ENCODE measurements at places on chromosomes 4 and X. TPM values are rescaled to one million over a fixed set of nuclear protein-coding genes. Genes with fewer than 3 reads are reported as not detected.

CABS1 gene
- not detected for polyA plus RNA-seq

DNA sequence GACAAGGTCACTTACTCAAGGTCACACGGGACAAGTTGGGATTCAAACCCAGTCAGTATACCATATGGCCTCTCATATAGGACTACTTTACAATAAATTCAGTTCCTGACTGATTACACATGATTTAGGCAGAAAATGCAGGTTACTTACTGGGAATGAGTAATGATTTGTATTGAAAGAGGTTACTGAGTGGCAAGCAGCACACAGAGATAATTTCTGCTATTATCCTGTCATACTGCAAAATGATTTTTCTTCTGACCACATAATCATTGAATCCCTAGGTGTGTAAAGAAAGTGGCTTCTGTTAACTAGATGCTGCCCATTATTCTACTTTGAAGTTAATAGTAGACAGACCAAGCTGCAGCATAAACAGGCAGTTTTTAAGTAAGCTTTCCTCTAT is 8.2 kb downstream of the FREM3 start:
- DNase-seq = no peak

GRCh38 chr4:113052379-113052951 is 3.0 kb downstream of the ANK2 start:
- DNase-seq = no peak

- no peak for DNase-seq
Measured at GRCh38 chr4:152586668-152587067, 50.8 kb upstream of the FBXW7 start.

DNA sequence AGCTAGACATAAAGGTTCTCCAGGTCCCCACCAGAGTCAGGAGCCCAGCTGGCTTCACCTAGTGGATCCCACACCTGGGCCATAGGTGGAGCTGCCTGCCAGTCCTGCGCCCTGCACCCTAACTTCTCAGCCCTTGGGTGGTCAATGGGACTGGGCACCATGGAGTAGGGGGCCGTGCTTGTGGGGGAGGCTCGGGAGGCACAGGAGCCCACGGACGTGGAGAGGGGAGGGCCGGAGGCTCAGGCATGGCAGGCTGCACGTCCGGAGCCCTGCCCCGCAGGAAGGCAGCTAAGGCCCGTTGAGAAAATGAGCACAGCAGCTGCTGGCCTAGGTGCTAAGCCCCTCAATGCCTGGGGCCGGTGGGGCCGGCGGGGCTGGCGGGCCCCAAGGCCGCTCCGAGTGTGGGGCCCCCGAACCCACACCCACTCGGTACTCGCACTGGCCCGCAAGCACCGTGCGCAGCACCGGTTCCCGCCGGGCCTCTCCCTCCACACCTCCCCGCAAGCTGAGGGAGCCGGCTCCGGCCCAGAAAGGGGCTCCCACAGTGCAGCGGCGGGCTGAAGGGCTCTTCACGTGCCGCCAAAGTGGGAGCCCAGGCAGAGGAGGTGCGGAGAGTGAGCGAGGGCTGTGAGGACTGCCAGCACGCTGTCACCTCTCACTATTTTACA is 291.1 kb downstream of the KLHL4 start:
- DNase-seq = no peak

- DNase-seq = no peak
Measured at GRCh38 chrX:68841251-68842049, 12.6 kb downstream of the EFNB1 start.

DNA sequence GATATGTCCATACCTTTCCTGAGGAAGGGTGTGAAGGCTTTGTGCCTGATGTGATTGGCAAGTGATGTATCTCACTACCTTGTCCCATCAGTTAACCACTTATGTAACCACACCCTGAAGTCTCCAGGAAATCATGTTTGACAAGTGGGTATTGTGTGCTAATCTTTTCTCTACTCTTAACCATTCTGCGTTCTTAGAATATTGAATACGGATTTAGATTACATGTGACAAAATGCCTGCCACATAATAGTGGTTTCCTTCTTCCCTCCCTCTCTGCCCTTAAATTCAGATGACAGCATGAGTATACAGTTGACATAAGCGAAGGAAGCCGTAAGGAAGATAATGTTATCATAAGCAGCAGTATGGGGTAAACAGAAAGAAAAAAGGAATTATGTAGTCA is 108.4 kb downstream of the KLHL8 start:
- no peak for DNase-seq

ARHGAP4 gene
- 28.8 TPM for polyA plus RNA-seq

DNA sequence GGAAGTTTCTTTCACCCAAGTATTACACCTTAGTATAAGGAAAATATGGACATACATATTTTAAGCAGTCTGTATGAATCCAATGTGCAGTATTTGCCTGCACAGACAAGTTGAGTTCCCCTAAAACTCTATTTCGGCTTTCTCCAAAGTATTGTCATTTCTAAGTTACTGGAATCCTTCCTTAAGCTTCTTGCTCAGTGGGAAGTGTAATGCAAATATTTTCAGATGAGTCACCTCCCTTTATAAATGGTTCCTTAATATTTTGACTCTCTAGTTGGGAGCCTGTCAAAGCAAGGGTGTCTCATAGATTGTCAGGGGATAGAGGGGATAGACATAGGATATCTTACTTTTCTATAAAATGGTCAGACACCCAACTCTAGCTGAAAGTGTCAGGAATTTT is 178.6 kb downstream of the NAA11 start:
- DNase-seq = no peak

GRCh38 chr4:81352446-81352835 is 119.3 kb downstream of the RASGEF1B start:
- DNase-seq = peak; percentile 14

GRCh38 chr4:25861951-25862410 is 807 bp downstream of the SEL1L3 start:
- no peak for DNase-seq

KLHL13 gene
- 77.8 TPM for polyA plus RNA-seq

DNA sequence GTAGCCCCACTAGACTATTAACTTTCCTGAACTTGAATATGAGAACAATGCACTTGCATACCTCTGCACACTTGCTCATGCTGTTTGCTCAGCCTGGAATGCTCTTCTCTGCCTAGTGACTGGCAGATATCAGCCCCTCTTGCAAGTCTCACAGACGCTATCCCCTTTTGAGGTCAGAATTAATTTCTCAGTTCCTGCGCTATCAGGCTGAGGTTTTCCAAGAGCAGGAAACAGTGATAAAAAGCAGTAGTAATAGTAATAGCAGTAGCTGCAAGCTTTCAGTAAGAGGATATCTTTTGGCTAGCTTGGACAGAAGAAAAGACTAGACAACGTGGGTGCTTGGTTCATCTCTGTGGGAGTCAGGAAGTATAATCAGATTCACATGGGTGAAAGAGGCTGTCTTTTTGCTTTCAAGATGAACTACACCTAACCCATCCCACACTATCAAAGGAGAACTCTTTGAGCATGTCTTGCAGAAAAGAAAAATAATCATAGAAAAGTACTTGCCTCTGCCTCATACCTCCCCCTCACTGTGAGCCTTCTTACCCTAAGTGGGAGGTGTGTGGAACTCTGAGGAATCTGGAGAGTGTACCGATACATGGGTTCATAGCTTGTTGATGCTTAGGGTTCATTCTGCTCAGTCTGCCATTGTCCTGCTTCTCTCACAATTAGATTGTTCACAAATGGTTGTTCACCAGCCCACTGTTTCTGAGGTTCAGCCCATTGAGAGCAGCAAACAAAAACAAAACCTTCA is 11.3 kb upstream of the DRP2 start:
- DNase-seq = no peak

FHIP1A gene
- polyA plus RNA-seq = 6.5 TPM

DNA sequence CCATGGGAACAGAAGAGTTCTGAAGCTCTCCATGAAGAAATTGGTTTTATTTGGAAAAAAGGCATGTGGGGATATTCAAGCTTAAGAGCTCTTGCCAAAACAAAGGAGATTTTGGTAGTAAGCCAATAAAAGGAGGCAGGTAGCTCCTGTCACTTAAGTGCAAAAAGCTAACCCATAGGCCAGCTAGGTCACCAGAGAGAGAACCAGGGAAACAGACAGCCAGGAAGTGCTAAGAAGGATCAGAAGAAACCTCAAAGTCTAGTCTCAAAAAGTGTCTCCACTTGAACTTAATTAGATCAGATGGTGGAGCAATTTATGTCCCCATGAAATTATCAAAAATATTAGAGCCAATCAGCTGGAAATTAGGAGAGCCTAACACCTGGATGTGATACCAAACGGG is 49.2 kb downstream of the CD40LG start:
- DNase-seq = no peak

CD38 gene
- 1.7 TPM for polyA plus RNA-seq

EBP gene
- polyA plus RNA-seq = 70.7 TPM

GRCh38 chr4:37632836-37633235 is 53.3 kb downstream of the RELL1 start:
- DNase-seq = no peak

- no peak for DNase-seq
Measured at GRCh38 chr4:156539376-156539775, 432.2 kb downstream of the PDGFC start.

FAM149A gene
- polyA plus RNA-seq = 55.7 TPM

DNA sequence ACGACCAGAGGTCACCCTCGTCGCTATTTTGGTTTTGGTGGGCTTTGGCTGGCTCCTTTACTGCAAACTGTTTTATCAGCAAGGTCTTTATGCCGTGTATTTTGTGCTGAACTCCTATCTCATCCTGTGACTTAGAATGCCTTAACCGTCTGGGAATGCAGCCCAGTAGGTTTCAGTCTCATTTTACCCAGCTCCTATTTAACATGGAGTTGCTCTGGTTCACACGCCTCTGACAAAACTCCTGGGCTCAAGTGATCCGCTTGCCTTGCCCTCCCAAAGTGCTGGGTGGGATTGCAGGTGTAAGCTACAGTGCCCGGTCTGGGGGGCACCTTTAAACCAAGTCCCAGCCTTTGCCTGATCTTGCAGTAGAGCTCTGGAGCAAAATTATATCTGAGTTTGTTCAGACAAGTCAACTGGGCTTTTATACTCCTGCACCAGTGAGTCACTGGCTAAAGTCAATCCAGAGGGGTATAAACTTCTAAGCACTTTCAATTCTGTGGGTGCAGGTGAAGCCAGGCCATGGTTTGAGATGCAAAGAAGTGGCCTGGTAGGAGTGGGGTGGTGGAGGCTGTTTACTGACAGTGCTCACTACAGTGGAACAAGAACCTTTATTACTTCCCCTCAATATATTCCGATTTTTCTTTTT is 50.2 kb downstream of the MGST2 start:
- DNase-seq = no peak

DNA sequence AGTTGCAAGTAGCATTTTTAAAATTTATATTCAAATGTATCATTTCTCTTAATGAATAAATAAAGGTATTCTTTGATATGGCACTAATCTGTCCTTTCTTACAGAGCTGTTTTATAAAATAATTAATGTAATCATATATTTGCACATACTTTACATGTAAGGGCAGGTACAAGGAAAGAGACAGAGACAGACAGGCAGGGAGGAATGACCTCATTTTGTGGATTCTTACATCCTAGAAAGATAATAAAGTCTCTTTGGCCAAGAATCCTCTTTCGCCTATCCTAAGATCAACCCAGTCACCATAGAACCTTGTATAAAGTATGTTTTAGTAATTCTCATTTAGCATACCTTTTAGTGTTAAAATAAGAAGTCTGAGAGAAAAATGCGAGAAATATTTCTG is 98.5 kb upstream of the CTSO start:
- no peak for DNase-seq

DNA sequence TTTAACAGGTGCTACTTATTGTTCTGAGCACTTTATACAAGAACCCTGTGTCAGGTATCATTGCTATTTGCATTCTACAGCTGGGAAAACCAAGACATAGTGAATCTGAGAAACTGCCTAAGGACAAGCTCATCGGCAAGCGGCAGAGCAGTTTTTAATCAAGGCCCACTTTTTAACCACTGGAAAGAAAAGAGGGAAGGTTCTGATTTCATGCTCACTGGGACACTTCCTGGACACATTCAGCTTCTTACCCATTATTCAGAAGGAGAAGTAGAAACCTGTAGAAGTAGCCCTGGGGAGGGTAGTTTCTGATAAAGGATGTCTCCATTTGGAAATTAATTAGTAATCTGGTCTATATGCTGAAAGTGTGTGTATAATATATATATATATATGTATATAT is 2.5 kb upstream of the LNX1 start:
- no peak for DNase-seq

DNA sequence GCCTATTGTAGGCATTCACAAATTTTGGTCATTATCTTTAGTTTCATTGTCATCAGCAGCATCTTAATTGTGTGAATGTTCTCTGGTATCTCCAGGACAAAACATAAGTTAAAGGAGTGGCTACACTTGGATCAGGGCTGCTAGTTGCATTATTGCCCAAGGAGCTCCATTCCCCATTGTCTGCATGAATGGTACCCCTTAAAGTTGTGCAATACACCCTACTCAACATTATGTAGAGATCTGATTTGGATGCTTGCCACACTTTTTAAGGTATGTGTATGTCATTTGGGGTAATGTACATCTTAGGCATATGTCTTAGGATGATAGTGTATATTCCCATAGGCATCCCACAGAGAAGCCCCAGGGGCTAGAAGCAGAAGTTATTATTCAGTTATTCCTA is 2.9 kb downstream of the GRXCR1 start:
- no peak for DNase-seq

- DNase-seq = peak; percentile 4
Measured at GRCh38 chrX:119008110-119008744, 33.8 kb downstream of the LONRF3 start.

DNA sequence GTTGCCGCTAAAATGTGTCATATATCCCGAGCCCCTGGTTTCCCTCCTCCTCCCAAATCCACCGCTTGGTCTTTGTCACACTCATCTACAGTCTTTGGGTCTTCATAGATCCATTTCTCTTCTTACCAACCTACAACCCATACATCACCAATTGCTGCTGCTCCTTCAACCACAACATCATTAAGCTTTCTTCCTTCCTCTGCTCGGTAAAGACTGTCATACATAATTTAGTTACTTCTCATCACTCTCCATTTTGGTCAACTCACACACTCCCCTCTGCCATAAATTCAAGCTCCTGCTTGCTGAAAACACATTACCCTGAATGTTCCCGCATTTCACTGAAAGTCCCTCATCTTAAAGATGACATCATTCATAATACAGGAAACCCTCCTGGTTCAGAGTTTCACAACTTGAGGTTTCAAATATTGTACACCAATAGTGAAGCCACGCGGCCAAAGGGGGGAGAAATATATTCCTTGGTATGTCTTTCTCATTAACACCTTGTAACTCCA is 1.7 kb upstream of the DCTD start:
- no peak for DNase-seq

DNA sequence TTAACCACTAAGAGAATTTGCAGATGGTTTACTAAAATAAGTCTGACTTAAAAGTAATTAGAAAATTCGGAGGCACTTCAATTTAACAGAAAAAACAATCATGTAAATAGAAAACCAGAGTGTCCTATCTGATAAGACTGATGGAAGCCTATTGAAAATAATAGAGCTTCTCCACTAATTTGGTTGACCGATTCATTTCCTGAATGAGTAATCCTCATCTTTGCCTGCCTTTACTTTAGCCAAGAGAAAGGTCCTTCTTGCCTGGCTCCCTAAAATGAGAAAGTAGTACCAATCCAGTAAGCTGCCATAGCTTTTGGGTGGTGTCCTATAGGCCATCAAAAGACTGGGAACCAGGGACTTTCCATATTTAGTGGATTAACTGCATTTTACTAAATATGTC is 48.4 kb downstream of the KCNIP4 start:
- DNase-seq = no peak

Data from right renal pelvis (tissue), 4 donors.